ENCODE measurements at places on chromosomes 12 and 14. TPM values are rescaled to one million over a fixed set of nuclear protein-coding genes. Genes with fewer than 3 reads are reported as not detected.
A peak's percentile ranks its signal among the peaks of the same experiment; 100 is the strongest.

- H3K4me1 ChIP-seq: peaks cover 39% of the 10 kb centered on the region
- no peak for DNase-seq
- H3K27ac ChIP-seq: no peak overlapping the region
- no peaks in the 10 kb centered on the region for H3K27me3 ChIP-seq
- no peaks in the 10 kb centered on the region for H3K36me3 ChIP-seq
- no peak overlapping the region for H3K4me3 ChIP-seq
Observed at GRCh38 chr12:58069268-58069963, 128.0 kb downstream of the ATP23 start.

DNA sequence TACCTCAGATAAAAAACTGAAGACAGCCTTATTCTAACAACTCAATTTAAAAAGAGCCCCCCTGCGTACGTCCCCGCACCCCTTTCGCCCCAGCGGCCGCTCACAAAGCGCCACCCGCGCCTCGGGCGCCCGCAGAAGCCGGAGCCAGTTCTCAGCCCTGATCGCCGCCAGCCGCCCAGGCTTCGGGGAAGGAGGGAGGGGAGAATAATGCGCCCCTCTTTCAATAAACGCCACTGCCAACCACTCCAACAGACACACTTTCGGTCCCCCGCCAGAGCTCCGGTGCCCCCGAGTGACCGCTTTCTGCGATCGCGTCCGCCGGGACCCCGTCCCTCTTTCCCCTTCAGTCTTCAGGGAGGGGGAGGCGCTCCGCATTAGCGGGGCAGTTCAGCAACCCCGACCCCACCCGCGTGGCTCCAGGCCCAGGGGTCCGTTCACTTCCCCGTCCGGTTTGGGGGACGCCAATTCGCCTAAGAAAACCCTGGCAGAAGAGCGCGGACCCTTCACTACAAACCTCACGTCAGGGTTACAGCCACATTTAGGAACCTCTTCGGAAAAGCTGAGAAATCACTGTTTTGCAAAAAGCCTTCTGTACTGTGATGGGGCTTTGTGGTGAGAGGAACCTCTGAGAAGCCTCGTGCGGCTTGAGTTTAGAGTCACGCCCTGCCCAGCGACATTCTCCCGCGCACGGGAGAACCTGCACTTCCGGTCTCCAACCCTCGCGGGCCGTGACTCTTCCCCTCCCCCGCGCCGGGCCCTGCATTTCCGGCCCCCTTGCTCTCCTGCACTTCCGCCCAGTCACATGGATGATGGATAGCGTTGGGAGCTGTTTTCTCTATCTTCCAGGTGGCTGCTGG, 18.7 kb downstream of the FOXG1 start:
- no peaks in the 10 kb centered on the region for H3K4me1 ChIP-seq
- H3K27me3 ChIP-seq: no peaks in the 10 kb centered on the region
- no peak overlapping the region for H3K27ac ChIP-seq
- no peaks in the 10 kb centered on the region for H3K36me3 ChIP-seq
- no peak overlapping the region for H3K4me3 ChIP-seq
- DNase-seq: no peak

- no peaks in the 10 kb centered on the region for H3K4me1 ChIP-seq
- H3K4me3 ChIP-seq: no peak overlapping the region
- H3K36me3 ChIP-seq: no peaks in the 10 kb centered on the region
- DNase-seq: no peak
- H3K27me3 ChIP-seq: no peaks in the 10 kb centered on the region
Observed at GRCh38 chr12:93614917-93615596, 42.6 kb downstream of the SOCS2 start.

The ZCRB1 gene
- total RNA-seq: 69.3 TPM

GRCh38 chr14:30218907-30219306, 291.3 kb upstream of the PRKD1 start:
- no peak overlapping the region for H3K4me3 ChIP-seq
- peaks cover 20% of the 10 kb centered on the region for H3K4me1 ChIP-seq
- no peaks in the 10 kb centered on the region for H3K36me3 ChIP-seq
- no peak for DNase-seq

DNA sequence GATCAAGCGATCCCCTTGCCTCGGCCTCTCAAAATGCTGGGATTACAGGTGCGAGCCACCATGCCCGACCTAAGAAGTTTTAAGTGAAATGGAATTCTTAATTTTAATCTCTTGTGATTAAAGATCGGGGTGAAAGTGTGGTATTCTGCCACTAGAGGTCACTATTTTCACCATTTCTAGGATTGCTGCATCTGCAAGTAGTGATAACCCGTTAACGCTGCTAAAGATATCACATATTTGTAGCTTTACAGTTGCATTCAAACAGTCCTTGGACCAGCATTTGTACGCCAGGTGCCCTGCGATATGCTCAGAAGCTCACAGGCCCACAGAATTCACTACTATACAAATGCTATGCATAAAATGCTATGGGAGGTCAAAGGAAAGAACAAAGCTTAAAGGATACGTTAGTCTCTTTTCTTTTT, 19.3 kb downstream of the CCDC62 start:
- no peaks in the 10 kb centered on the region for H3K36me3 ChIP-seq
- no peak overlapping the region for H3K4me3 ChIP-seq
- DNase-seq: peak; percentile 6
- no peaks in the 10 kb centered on the region for H3K27me3 ChIP-seq

DNA sequence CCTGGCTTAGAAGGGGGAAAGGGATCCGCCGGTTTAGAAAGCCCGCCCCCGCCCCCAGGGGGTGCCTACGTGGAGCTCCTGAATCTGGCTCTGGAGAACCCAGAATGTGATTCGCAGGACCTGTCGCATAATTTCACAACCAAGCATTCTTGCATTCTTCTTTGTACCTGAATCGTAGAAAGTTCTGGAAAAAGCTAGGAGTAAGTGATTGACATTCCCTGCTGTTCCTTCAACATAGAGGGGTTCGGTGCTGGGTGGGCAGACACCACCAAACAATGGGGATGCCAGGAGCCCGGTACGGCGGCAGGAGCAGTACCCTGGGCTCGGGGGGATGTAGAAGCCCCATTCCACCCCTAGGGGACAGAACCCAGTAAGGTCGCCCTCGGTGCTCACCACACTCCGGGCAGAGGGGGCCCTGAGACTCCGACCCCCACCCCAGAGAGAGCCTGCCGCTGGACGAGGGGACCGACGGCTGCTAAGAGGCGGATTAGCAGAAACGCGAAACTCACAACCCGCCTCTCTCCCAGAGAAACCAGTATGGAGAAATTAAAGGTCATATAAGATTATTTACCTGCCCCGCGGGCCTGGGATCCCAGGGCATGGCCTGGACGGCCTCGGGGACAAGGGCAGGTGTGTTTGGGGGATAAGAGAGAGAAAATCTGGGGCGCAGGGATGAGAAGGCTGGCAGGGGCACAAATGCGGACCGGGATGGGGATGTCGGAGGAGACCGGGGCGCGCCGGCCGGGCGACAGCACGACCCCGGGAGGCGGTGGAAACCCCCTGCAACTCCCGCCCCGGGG, 520 bp downstream of the CSRP2 start:
- peak overlapping the region; percentile 72 for H3K4me3 ChIP-seq
- H3K36me3 ChIP-seq: no peaks in the 10 kb centered on the region
- no peaks in the 10 kb centered on the region for H3K4me1 ChIP-seq
- H3K27ac ChIP-seq: no peak overlapping the region

- no peaks in the 10 kb centered on the region for H3K27me3 ChIP-seq
Observed at GRCh38 chr12:92431146-92431545, 271.6 kb upstream of the PLEKHG7 start.

The PPP4R4 gene
- not detected for total RNA-seq

- no peak overlapping the region for H3K4me3 ChIP-seq
- peaks cover 51% of the 10 kb centered on the region for H3K4me1 ChIP-seq
- H3K27ac ChIP-seq: no peak overlapping the region
- no peak for DNase-seq
- H3K27me3 ChIP-seq: no peaks in the 10 kb centered on the region
Observed at GRCh38 chr14:96091149-96091693, 52.1 kb downstream of the C14orf132 start.

DNA sequence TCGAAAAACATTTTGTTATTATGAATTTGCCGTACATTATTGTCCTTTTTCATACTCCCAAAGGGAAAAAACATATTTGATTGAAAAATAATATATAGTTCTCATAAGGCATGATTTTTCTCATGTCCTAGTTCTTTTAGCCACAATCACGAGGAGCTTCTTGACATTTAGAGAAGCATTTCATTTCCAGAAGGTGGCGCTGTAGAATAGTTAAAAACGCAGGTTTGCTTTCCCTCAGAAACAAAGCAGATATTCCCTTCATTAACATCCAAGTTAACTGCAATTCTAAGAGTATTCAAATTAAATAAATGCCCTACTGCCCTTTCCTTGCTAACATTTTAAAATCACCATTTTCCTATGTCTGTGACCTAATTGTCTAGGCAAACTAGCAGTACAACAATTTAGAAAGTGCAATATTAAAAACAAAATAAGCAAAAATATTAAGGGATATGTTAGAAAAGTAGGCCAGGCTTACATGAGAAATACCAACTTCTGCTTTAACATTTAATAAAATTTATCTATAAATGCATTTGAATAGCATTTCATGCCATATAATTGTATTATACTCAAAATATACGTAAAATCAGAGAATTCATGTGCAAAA, 10.9 kb upstream of the PIK3C2G start:
- H3K27ac ChIP-seq: no peak overlapping the region
- no peaks in the 10 kb centered on the region for H3K4me1 ChIP-seq
- H3K36me3 ChIP-seq: no peaks in the 10 kb centered on the region
- no peak for DNase-seq
- no peaks in the 10 kb centered on the region for H3K27me3 ChIP-seq

GRCh38 chr12:33529810-33530209, 90.2 kb upstream of the SYT10 start:
- H3K4me1 ChIP-seq: no peaks in the 10 kb centered on the region
- no peaks in the 10 kb centered on the region for H3K27me3 ChIP-seq
- no peak overlapping the region for H3K4me3 ChIP-seq
- no peak for DNase-seq
- no peak overlapping the region for H3K27ac ChIP-seq

Measured in PC-9 (cell line).